ENCODE measurements at places on chromosomes 11 and 22.

DNA sequence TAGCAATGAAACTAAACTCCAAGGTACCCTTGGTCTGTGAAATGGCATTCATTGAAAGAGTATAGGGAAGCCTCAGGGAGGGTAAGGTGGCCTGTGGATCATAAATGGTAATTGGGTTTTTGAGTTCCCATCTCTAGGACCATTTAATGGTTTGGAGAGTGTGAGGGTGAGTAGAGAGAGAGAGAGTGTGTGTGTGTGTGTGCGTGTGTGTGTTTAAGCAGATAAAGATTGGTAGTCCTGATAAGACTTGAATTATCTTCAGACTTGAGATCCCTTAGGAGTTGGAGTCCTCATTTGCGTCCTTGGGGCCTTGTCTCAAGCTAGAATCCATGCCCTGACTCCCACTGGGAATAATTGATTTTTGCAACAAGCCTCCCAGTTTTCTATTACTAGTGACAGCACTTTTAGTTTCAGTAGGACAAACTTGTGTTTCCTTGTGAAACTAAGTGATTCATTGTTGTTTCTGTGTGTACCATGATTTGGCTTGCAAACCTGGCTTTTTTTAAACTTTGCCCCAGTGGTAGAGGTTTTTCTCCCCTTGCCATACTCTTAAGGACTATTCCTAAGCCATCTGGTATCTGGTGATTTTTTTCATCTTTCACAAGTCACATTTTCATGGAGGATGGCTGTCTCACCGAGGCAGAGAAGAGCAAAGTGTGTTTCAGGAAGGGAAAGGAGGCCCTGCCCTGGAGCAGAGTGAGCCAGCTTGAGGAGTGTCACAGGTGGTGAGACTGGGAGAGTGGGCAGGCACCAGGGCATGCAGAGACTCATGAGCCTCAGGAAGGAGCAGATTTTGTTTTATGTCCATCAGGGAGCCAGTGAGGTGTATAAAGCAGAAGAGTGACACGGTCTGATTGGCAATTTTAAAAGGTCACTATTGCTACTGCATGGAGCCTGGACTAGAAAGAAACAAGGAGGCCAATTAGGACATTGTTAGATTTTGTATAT is 26.7 kb downstream of the ALKBH3 start:
- DNase-seq, result no peak

GRCh38 chr11:12050470-12051286 is 42.3 kb upstream of the DKK3 start:
- DNase-seq, result no peak

- no peak for DNase-seq
Observed at GRCh38 chr11:67369801-67370284, 3.6 kb downstream of the CLCF1 start.

DNA sequence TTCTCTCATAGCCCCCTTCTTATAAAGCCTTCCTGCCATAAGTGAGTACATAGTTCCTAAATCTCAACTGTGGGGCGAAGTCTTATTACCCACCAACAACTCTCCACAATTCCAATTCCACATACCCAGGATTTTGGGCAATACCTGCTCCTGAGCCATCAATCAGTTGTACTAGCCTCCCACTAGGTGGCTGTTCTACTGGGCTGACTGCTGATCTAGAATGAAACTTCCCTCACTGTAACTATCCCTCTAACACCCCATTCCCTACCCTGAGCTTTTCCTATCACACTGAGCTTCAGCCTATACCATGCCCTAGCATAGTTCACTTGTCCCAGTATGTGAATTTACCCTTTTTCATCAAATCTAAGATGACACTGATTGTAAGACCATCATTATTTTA is 52.5 kb downstream of the RRAS2 start:
- no peak for DNase-seq

GRCh38 chr11:13680501-13681264 is 12.2 kb downstream of the FAR1 start:
- no peak for DNase-seq

- DNase-seq, result no peak
Observed at GRCh38 chr11:128294671-128295050, 292.7 kb downstream of the ETS1 start.

- no peak for DNase-seq
Observed at GRCh38 chr11:76783896-76784813, 999 bp downstream of the TSKU start.

GRCh38 chr11:83692675-83693074 is 406.5 kb upstream of the CCDC90B start:
- DNase-seq, result no peak

DNA sequence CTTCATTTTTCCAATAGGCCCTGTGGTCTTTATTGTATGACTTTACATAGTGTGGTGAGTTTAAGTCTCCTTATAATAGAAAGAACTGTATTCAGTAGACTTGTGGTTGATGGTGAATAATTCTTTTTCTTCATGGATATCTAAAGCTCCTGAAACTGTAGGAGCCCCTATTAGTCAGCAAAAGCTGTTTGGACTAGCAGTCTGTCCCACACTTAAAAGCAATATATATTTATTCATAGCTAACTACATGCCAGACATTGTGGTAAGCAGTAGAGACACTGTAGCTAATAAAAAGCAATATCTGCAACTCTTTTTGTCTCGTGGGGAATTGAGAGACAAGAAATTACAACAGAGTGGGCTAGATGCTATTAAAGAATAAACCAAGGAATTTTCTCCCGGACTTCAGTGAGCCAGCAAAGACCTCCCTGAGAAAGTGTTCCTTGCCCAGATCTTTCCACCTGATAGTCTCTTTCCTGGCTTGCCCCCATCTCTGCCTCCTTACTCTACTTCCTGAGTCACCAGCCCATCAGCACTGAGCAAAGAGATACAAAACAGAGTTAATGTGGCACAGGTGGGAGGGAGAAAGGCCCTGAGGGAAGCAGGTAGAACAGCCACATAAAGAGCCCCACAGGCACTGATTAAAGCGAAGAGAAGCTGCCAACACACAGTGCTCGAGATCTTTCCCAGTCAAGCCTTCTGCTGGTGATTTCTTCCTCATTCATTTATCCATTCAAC is 1.4 kb upstream of the OR52W1 start:
- DNase-seq, result no peak

- DNase-seq, result no peak
Observed at GRCh38 chr11:116842909-116843308, 5.5 kb upstream of the APOA1 start.

- peak; percentile 61 for DNase-seq
Observed at GRCh38 chr11:94147433-94147845, 18.8 kb downstream of the PANX1 start.

- no peak for DNase-seq
Observed at GRCh38 chr11:116960930-116961329, 123.5 kb upstream of the APOA1 start.

DNA sequence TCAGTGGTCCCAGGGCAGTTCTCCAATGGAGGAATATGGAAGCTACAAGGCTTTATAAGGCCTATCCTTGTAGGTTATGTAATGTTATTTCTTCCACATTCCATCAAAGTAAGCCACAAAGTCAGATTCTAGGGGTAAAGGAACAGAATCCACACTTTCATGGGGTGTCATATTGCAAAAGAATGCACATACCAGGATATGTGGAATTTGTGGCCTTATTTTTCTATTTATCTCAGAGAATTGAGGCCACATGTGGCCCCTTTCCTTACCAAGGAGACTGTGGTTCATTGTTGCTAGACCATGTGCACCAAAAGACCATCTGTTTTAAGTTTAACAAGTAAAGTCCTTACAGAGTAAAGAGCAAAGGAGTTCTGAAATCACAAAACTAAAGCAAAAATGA is 12.9 kb downstream of the LRRC4C start:
- DNase-seq, result no peak

DNA sequence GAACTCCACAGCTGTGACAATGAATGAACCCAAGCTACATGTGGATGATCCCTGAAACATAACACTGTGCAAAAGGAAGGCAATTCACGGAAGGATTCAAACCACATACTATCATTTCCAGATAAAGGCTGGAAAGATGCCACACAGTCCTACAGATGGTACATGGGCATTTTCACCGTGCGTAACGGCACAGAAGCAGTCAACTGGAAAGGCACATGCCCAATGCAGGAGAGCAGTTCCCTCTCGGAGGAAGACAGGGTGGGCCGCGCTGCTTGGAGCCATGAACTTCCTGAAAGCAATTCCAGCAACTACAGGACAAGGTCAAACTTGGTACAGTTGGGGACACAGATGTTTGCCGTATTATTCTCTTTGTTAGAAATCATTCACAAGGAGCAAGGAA is 103.7 kb downstream of the SHANK2 start:
- no peak for DNase-seq

- DNase-seq, result no peak
Observed at GRCh38 chr11:128523641-128524040, 63.7 kb downstream of the ETS1 start.

DNA sequence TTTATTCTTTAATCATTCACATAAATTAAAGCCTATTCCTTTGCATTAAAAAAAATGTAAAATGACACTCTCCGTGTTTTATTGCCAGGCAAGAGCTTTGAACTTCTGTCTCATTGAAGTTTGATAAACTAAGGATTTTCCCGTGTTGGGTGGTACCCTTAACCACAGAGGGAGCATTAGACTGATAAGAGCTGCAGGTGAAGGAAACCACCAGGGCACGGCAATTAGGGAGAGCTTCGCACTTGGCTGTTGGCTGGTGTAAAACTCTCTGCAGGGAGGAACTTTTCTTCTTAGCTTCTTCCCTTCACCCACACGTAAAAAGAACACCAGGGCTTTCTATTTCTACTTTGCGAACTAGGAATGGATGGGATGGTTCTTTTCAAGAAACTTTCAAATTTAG is 47.0 kb downstream of the CSTPP1 start:
- DNase-seq, result no peak

- DNase-seq, result no peak
Observed at GRCh38 chr11:28727254-28727653, 619.1 kb downstream of the METTL15 start.

- no peak for DNase-seq
Observed at GRCh38 chr11:43576320-43576802, 104.2 kb upstream of the HSD17B12 start.

DNA sequence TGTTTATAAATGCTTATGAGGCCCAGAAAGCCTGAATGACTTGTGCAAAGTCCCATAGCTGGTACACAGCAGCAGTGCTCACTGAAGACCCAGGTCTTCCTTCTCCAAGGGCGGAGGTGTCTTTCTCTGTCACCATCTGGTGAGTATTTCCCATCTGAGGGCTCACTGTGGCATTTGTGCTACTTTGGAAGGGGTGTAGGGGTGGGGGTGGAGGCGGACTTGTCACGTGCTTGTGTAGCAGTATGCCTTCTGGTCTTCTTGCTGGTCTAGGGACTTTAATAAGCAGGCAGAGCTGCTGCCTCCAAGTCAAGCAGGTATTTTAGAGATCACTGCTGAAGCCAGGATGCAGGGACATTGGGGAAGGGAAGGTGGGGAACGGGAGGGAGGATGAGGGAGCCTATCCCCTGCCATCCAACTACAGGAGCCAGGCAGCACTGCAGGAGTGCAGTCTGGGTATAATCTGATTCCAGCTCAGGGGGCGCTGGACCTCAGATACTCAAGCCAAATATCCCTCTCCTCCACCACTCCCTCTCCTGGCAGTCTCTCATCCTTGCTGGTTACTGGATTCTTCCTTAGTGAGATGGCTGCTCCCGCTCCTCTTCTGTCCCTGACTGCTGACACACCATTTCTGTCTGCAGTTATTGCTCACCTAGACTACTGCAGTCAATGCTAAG is 3.4 kb downstream of the ABCC8 start:
- DNase-seq, result no peak

DNA sequence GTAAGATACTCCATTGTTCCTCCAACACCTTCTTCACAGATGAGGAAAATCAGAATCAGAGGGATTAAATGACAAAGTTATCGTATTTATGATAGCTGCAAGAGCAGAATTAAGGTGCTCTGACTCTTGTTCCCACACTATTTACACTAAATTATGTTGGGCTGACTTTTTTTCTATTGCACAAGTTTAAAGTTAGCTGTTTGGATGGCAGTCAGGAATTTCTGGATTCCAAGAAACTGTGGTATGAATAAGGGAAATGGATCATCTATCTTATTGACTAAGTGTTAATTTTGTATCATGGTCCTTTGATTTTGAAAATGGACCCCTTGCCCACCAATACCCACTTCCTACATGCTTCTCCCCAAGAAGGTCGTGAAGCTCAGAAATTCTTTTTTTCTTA is 19.9 kb upstream of the APOA1 start:
- DNase-seq, result no peak

All from activated CD8-positive, alpha-beta memory T cell treated with anti-CD3 and anti-CD28 coated beads, Interleukin-2, amount 50 U/mL, for 48 hours (primary cell).